ENCODE measurements at places on chromosomes 7 and 10.

DNA sequence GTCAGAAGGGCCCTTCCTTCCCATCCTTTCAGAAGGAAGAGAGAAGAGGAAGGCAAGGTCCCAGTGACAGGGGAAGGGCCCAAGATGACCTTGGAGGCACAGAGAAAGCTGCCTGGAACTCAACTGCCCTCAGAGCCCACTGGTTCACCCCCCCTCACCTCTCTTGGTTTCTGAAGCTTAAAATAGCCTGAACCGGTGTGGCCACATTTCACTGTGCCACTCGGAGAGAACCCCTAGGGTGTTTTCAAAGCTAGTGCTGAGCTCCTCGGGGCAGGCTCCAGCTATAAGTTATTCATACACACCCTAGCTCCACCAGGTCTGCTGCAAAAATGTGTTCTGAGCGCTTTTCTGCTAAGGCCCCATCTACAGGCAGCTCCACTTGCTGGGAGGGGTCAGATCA lies 60.9 kb upstream of the ADRB1 start:
- peak; percentile 48 for DNase-seq

DNA sequence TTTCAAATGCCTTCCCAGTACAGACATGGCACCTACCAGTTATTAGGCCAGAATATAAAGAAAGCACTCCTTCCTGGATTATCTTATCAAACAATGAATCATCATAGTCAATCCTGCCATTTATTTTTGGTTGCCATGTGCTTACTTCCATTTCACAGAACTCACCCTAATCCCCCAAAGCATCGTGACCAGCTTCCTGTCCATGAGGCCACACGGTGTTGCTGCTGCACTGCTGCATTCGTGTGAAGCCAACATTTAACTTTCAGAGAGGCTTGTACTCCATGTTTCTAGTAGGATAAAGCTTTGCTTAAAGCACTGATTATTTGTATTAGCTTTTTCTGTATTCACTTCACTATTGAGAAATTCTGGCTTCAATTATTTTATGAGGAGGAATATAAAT lies 14.4 kb downstream of the COL28A1 start:
- DNase-seq: no peak

- DNase-seq: no peak
Observed at GRCh38 chr10:68166871-68167585, 57.7 kb downstream of the MYPN start.

DNA sequence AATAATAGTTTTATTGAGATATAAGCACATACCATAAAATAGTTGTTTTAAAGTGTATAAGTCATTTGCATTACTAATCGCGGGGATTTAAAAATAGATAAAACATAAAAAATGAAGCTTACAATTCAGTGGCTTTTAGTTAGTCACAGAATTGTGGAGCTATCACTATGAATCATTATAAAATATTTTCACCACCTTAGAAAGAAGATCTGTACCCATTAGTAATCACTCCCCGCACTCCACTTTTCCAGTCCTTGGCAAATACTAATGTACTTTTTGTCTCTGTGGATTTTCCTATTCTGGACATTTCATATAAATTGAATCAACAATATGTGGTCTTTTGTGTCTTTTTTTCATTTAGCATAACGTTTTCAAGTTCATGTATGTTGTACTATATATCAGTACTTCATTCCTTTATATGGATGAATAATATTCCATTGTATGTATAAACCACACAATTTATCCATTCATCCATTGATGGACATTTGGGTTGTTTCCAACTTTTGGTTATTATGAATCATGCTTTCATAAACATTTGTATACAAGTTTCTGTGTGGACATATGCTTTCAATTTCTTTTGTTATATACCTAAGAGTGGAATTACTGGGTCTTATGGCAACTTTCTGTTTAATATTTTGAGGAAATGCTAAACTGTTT lies 162.5 kb downstream of the MAGI2 start:
- DNase-seq: peak; percentile 93

- no peak for DNase-seq
Observed at GRCh38 chr7:118836933-118837332, 612.4 kb downstream of the ANKRD7 start.

- DNase-seq: peak; percentile 19
Observed at GRCh38 chr10:1715821-1716220, 21.5 kb downstream of the ADARB2 start.

DNA sequence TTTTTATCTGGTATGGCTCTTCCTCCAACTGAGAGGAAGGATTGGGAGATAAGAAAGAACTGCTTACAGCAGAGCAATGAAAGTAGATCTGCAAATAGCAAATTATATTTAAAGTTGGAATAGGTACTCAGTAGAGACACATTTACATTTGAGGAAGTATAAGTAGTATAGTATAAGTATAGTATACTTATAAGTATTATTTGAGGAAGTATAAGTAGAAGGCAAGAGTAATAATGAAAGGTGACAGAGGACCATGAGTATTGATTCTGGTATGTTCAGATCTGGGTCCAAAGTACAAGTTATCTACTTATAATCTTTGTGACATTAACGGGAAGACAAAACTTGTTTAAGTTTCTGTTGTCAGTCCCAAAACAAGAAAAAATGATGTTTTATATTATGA lies 527.6 kb upstream of the SORCS1 start:
- no peak for DNase-seq

DNA sequence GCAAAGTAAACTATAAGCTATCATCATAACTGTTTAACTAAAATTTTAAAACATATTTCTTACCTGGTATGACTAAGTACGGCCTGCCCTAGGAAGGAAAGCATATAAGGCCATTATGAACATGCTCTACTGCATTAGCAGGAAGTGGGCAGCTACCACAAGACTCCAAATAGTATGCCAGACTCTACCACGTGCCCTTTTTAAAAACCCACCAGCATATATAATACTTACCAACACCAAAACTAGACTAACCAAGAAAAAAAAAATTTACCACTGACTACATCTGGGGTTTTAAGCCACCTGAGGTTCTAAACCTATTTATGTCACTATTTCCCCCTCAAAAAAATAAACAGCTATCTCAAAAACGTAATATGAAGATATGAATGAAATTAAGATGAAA lies 30.1 kb downstream of the NUDCD3 start:
- DNase-seq: no peak

DNA sequence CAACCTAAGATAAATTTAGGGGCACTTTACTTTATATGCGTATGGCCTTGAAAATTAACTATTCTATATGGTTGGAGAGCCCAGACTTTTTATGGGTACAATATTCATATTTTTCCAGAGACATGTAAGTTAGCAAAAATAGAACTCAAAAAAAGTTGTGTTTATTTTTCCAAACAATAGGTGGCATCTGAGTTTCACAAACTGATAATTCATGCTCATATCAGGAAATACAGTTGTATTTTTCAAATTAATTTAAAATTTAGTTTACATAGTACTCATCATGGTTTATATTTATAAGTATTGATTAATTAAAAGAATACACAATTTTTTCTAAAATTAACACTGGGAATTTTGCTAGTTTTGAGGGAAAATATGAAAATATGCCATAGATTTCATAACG lies 34.6 kb downstream of the ANKRD7 start:
- DNase-seq: peak; percentile 19

All from PC-3 (cell line).